Right atrium auricular region (tissue), 2 donors: ENCODE measurements at places on chromosomes 16 and 17. TPM values are rescaled to one million over a fixed set of nuclear protein-coding genes. Genes with fewer than 3 reads are reported as not detected.

DNA sequence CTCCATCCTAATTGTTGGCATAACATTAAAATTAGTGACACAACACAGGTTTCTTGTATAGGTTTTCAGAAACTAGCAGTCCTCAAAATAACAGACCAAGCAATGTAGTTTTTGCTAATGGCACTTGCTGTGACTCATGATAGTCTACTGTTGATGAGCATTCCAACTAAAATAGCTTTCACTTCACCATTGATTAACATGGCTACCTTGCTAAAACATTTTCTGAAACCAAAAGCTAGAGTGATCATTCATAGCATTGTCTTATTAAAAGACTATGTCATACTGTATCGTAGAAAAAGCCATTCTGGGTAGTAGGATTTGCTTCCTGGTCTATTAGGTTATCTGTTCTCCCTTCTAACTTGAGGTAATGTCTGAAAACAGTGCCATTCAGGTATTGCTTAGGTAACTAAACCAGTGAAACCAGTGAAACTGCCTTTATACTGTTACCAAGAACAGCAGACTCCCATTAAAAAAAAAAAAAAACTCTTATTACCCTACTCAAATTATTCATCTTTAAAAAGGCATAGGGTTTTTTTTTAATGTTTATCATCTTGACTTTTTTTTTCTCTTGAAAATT lies 2.5 kb upstream of the CLTC start:
- H3K27ac ChIP-seq: no peak overlapping the region
- H3K36me3 ChIP-seq: no peaks in the 10 kb centered on the region
- H3K27me3 ChIP-seq: no peaks in the 10 kb centered on the region
- peaks cover 23% of the 10 kb centered on the region for H3K4me1 ChIP-seq
- no peak overlapping the region for H3K4me3 ChIP-seq

GRCh38 chr16:85832570-85833218 lies 33.2 kb downstream of the COX4I1 start:
- DNase-seq: no peak
- no peak overlapping the region for H3K27ac ChIP-seq
- no peak overlapping the region for H3K4me3 ChIP-seq
- no peaks in the 10 kb centered on the region for H3K36me3 ChIP-seq

DNA sequence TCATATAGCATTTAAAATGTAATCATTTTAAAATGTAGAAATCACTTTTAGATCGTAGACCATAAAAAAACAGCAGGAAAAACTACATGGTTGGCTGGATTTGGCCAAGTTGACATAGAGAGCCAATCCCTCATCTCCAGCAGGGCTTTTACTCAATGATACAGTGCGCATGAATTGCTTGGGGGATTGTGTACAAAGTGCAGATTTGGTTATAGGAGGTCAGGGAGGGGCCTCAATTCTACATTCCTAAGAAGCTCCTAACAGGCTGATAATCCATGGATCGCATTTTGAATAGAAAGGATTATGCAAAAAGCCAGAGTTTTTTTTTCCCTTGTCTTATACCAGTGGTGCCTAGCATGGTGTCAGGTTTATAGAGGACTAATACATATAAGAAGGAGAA lies 445.1 kb downstream of the MAF start:
- no peak overlapping the region for H3K27ac ChIP-seq
- no peaks in the 10 kb centered on the region for H3K4me1 ChIP-seq
- H3K27me3 ChIP-seq: no peaks in the 10 kb centered on the region
- H3K36me3 ChIP-seq: no peaks in the 10 kb centered on the region
- H3K4me3 ChIP-seq: no peak overlapping the region

- peaks cover 79% of the 10 kb centered on the region for H3K36me3 ChIP-seq
- no peak for DNase-seq
- H3K27ac ChIP-seq: no peak overlapping the region
- no peaks in the 10 kb centered on the region for H3K27me3 ChIP-seq
- no peaks in the 10 kb centered on the region for H3K4me1 ChIP-seq
Measured at GRCh38 chr17:5405400-5405799, 14.1 kb downstream of the NUP88 start.

Gene CASKIN1
- total RNA-seq: 4.3 TPM

Gene TBC1D3K
- total RNA-seq: not detected

Gene MAFG
- total RNA-seq: 26.5 TPM

Gene CCL7
- not detected for total RNA-seq

Gene CCL8
- total RNA-seq: 0.52 TPM

GRCh38 chr17:56880571-56880970 lies 33.3 kb downstream of the TRIM25 start:
- no peaks in the 10 kb centered on the region for H3K27me3 ChIP-seq
- H3K27ac ChIP-seq: no peak overlapping the region
- DNase-seq: no peak
- no peaks in the 10 kb centered on the region for H3K36me3 ChIP-seq

GRCh38 chr17:2871205-2871604 lies 75.0 kb downstream of the RAP1GAP2 start:
- H3K4me3 ChIP-seq: no peak overlapping the region
- H3K27ac ChIP-seq: no peak overlapping the region
- H3K36me3 ChIP-seq: no peaks in the 10 kb centered on the region
- H3K4me1 ChIP-seq: peaks cover 15% of the 10 kb centered on the region

DNA sequence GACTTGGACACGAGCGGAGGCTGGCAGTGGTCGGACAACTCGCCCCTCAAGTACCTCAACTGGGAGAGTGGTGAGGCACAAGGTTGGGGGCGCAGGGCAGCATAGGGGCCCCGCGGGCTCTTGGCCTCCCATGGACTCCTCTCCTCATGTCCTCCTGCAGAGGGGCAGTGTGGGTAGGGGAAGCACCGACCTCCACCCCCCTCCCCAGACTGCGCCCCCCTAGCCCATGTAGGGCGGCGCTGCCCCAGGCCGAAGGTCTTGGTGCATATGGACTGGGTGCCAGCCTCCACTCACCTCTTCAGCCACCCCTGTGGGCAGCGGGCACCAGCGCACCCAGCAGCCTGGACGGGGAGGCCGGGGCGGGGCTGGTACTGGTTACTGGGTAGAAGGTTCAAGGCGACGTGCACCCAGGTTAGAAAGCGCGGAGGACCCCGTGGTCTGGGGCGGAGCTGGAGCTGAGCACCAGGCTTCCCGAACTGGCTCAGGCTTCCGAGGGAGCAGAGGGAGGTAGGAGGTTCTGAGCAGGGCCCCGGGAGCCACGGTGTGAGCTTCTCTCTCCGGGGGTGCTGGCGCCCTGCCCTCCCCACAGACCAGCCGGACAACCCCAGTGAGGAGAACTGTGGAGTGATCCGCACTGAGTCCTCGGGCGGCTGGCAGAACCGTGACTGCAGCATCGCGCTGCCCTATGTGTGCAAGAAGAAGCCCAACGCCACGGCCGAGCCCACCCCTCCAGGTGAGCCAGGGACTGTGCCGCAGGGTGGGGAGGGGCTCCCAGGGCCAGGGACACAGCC lies 39.5 kb downstream of the MRC2 start:
- H3K27me3 ChIP-seq: no peaks in the 10 kb centered on the region
- no peak overlapping the region for H3K27ac ChIP-seq
- H3K4me1 ChIP-seq: no peaks in the 10 kb centered on the region
- no peak for DNase-seq
- H3K36me3 ChIP-seq: no peaks in the 10 kb centered on the region

Gene EFCAB5
- total RNA-seq: not detected

DNA sequence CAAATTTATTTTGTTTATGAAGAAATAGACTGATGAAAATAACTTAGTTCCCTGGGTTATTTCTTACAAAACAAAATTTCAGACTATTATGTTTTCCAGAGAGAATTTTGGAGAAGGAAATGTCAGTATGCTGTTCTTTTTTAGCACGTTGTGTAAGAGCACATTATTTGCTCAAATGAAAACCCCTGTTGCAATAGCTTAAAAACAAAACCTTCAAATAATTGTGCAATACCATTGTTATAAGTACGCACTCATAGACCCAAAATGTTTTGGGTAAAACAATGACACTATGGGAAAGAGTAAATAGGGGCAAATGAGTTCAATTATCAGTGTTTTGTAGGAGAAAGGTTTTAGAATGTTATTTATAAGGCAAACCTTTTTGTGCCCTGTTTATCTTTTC lies 18.2 kb downstream of the VMP1 start:
- DNase-seq: no peak
- peak overlapping the region; percentile 60 for H3K27ac ChIP-seq
- H3K4me1 ChIP-seq: peaks cover 14% of the 10 kb centered on the region
- H3K27me3 ChIP-seq: no peaks in the 10 kb centered on the region
- H3K4me3 ChIP-seq: no peak overlapping the region

GRCh38 chr16:16083421-16084156 lies 134.2 kb downstream of the ABCC1 start:
- DNase-seq: no peak
- H3K27me3 ChIP-seq: no peaks in the 10 kb centered on the region
- H3K36me3 ChIP-seq: peaks cover 51% of the 10 kb centered on the region
- H3K4me3 ChIP-seq: no peak overlapping the region

DNA sequence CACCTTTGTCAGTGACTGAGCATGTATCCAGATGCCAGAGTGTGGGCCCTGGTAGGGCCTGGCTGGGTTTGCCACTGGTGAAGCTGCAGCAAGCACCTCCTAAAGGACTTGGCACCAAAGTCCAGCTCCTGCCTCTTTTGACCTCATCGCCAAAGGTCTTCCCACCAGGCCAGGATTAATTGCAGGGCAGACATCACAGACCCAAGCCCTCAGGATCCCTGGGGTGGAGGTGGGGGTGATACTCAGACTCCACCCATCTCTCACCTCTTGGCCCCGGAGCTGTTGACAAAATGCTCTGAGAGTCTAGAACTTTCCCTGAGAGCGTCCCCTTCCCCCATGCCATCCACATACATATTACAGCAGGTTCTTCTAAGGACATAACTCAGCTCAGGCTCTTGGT lies 4.6 kb downstream of the WNT3 start:
- H3K4me1 ChIP-seq: peaks cover 11% of the 10 kb centered on the region
- no peak overlapping the region for H3K27ac ChIP-seq
- no peaks in the 10 kb centered on the region for H3K36me3 ChIP-seq
- DNase-seq: no peak
- no peak overlapping the region for H3K4me3 ChIP-seq
- peaks cover 14% of the 10 kb centered on the region for H3K27me3 ChIP-seq

DNA sequence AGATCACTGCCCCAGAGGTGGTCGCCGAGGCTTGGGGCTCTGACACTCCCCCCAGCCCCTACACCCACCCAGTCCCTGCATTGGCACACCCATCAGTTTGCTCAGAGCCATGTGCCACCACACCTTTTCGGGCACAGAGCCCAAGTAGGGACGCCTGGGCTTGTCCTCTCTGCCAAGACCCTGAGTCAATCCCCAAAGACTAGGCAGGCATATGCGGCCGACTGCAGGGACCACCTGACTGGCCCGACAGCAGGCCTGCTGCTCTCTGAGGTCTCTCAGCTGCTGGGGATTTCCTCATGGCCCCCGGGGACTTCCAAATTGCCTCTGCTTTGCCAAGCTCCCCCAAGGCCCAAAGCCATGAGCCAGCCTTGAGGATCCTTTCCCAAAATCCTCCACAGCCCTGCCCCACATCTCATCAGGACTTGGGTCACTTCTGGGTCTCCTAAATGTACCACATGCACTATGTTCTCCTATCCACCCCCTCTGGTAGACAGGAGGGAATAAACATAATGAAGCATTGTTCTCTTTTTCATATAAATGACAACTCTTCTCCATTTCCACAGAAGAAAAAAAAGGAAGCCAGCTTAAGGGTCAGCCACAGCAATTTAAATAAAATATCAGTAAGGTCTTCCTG lies 30.6 kb downstream of the MYO18A start:
- H3K27ac ChIP-seq: peak overlapping the region; percentile 83
- H3K27me3 ChIP-seq: no peaks in the 10 kb centered on the region
- peak overlapping the region; percentile 33 for H3K4me3 ChIP-seq
- no peak for DNase-seq
- H3K36me3 ChIP-seq: no peaks in the 10 kb centered on the region
- H3K4me1 ChIP-seq: peaks cover 61% of the 10 kb centered on the region

DNA sequence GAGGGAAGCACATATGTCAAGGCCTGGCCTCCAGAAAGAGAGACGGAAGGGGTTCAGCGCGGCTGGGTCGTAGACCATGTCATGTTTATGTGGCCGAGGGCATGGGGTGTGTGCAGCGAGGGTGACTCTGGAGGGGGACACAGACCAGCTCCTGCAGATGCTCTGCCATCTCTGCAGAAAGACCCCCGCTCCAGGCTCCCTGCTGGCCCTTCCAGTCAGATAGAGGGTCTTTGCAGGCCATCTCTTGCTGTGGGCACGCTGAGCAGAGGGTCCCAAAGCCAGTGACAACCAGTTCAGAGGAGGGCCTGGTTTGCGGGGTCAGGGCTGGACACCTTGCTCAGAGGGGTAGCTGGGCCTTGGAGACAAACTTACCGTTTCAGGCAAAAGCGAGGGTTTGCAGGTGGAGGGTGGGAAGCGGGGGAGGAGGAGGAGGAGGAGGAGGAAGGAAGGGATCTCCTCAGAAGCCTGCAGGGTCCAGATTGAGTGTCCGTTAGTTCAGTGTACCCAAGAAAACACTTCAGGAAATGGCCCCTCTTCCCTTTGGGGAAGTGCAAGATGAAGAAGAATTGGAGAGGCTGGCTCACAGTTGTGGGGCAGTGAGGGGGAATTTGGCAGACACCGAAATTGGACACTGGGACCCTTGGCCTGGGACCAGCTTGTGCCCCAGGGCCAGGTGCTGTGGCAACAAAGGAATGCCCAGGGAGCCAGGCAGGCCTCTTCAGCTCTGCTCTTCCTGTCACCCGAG lies 102.8 kb downstream of the CMIP start:
- H3K4me3 ChIP-seq: no peak overlapping the region
- H3K36me3 ChIP-seq: no peaks in the 10 kb centered on the region
- no peaks in the 10 kb centered on the region for H3K27me3 ChIP-seq
- H3K27ac ChIP-seq: no peak overlapping the region

- no peaks in the 10 kb centered on the region for H3K4me1 ChIP-seq
- DNase-seq: no peak
- H3K4me3 ChIP-seq: no peak overlapping the region
- H3K36me3 ChIP-seq: no peaks in the 10 kb centered on the region
- H3K27ac ChIP-seq: no peak overlapping the region
Measured at GRCh38 chr16:67021321-67021720, 7.6 kb upstream of the CBFB start.

DNA sequence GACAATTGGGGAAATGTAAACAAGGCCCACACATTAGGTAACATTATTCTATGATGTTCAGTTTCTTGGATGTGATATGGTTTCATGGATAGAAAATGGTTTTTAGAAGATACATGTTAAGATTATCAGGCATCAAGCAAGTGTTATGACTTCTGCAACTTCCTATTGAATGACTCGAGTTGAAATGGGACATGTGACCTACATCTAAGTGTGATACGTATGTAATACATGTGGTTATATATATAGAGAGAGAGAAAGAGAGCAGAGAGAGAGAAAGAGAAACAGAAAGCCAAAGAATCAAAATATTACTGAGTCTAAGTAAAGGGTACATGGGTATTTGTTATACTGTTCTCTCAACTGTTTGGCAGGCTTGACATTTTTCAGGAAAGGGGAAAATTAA lies 1.7 kb downstream of the TMEM170A start:
- no peaks in the 10 kb centered on the region for H3K27me3 ChIP-seq
- H3K4me3 ChIP-seq: no peak overlapping the region
- no peaks in the 10 kb centered on the region for H3K4me1 ChIP-seq
- no peak for DNase-seq
- H3K27ac ChIP-seq: no peak overlapping the region
